ENCODE measurements at places on chromosomes 3 and 15.

GRCh38 chr15:89910891-89911626, 1.7 kb downstream of the ARPIN start:
- no peak for DNase-seq

- no peak for DNase-seq
These were observed 333.8 kb downstream of the ZNF621 start for GRCh38 chr3:40858364-40859115.

DNA sequence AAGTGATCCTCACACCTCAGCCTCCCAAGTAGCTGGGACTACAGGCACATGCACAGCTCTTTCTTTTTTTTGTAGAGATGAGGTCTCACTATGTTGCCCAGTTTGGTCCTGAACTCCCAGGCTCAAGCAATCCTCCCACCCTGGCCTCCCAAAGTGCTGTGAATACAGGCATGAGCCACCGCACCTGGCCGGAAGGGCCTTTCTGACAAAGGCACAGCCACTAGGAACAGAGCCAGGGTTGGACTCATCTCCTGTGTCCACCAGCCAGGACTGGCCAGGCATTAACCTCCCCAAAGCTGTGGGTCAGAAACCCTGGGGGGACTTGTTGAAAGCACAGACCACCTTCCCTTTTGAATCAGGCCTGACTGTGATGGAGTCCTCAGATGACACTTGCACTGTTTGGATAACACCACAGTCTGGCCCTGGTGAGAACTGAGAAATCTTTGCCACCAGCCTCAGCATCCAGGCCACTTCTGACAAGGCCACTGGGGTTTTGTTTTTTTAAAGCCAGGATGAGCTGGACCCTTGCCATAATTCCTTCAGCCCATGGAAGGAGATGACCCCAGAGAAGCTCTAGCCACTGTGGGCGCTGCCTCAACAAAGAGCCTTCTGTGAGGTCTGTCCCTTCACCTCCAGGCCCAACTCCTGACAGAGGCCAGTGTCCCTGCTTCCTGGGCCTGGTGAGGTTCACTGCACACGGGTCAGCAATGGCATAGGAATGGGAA, 4.8 kb downstream of the TKT start:
- no peak for DNase-seq

DNA sequence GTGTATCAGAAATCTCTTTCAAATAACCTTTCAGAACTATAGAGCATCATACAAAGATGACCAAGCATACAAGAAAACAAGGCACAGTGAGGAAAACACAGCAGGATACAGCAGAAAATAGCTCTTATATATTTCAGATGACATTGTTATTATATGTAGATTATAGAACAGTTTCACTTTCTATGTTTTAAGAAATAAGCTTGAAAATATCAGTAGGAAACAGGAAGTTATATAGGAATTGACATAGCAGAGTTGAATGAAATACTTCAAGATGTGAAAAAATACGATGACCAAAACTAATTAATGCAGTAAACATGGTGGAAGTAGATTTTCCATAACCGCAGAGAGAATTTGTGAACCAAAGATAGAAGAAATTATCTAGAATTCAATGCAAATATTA, 75.2 kb downstream of the LYSMD4 start:
- no peak for DNase-seq

DNA sequence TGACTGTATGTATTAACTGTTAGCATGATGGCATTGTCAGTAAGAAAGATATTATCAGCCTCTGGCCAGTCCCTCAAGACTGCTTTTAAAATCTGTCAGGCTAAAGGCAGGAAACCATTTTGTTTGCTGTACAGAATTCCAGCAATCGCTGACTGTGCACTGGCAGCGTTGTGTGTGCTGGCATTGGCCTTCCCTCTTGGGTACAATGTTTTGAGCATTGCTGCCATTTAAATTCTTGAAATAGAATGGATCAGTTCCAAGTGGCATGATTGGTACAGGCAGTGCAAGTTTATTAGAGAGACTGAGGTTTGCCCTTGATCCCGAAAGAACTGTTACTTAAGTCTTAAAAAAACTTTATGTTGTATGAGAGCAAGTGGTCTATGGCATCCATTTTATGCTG, 788.7 kb downstream of the OTOL1 start:
- DNase-seq, result no peak

DNA sequence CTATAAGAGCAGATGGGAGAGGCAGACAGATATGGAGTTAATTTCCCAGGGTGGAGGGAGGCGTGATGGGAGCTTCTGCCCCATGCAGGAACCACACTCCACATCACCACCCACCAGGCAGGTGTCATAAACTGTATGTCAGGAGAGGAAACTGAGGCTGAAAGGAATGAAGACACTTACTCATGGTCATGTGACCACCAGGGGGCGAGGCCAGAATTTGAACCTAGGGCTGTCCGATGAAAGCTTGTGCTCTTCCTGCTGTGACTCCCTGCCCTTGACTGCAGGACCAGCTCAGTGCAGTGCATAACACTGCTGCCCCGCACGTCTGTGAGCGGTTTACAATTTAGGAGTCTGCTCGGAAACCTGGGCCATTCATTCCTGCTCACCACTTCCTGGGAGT, 28.8 kb downstream of the NUP210 start:
- no peak for DNase-seq

- DNase-seq, result no peak
These were observed 210.0 kb upstream of the PPP2R3A start for GRCh38 chr3:135755330-135756105.

- DNase-seq, result no peak
These were observed 209.3 kb upstream of the PROK2 start for GRCh38 chr3:71994203-71994602.

DNA sequence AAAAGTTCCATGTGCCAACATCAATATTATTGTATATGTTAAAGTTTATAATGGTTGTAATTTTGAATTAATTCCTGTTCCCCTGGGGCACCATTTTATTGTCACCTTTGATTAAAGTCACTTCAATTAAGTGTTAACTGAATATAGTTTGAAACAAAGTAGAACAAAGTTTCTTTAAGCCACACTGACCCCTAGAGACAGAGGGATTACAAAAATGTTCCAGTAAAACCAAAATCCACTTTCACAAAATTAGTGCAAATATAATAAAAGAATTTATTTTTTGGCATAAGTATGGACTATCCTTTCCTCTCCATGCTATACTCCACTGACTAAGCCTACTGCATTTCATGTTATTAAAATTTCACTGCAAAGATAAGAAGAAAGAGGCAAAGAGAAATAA, 123.9 kb downstream of the ZMAT3 start:
- no peak for DNase-seq

GRCh38 chr3:176794406-176794805, 402.9 kb downstream of the TBL1XR1 start:
- DNase-seq, result no peak

DNA sequence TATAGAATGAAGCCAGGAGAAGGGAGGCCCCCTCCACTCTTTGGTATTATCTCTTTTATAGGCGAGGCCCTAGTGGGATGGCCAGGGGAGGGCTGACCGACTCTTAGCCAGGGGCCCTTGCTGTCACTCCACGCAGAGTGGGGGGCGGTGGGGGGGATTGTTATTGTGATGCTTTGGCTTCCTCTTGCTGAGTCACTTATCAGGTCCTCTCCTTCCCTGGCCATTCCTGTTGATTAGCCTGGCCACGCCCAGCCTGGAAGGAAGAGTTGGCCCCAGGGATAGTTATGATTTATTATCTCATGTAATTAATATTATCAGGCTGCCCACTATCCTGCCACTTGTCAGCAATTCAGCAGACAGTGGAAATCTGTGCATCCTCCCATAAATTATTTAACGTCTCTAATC, 25.5 kb upstream of the SKOR1 start:
- no peak for DNase-seq

GRCh38 chr3:124078953-124079911, 87.3 kb upstream of the ROPN1 start:
- no peak for DNase-seq

- no peak for DNase-seq
These were observed 128.4 kb downstream of the RAP2B start for GRCh38 chr3:153290268-153291015.
